ENCODE measurements at places on chromosomes 13 and 19.

DNA sequence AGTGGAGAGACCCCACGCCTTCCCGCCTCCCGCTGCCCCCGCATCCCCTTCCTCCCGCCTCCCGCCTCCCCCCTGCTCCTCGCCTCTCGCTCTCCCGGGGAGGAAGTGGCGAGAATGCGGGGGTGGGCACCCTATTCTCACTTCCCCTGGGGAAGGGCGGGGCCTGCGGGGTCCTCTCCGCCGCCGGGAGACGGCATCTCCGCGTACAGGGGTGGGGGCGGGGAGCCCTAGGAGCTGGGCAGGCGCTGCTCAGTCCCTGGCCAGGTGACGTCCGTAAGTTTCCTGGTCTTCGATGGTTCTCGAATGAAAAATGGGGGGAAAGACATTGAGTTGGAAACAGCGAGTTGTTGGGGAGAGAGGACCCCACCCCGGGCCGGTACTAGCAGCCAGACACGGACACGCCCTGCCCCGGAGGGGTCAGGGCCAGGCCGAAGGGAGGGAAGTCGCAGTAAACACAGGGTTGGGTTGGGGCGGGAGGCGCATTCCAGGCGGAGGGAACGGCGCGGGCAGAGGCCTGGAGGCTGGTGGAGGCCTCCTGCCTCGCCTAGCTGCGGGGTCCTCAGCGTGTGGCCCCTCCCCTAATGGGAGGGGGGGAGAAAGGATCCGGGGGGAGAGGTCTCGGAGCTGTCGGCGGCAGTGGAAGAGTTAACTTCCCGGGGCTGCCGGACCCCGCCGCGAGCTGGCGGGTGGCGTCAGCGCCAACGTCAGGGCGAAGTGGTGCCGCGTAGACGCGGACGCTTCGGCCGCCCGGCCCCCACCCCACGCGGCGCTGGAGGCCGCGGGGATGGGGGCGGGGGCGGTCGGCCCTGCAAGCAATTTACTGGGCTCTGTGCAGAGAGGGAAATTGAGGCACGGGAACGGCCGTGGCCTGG, 10.4 kb upstream of the JUND start:
- DNase-seq: peak; percentile 59

DNA sequence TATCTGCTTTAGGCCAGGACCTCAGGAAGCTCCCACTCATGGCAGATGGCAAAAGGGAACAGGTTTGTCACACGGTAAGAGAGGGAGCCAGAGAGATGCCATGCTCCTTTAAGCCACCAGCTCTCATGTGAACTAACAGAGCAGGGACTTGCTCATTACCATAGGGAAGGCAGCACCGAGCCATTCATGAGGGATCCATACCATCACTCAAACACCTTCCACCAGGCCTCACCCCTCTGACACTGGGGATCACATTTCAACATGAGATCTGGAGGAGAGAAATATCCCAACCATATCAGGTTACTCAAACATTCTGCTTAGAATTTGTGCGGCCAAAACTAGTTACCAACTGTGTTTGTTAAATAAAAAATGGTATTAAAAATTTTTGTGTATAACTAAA, 427.0 kb downstream of the UQCRFS1 start:
- no peak for DNase-seq

- DNase-seq: no peak
These were observed 10.3 kb downstream of the PDE4A start for GRCh38 chr19:10430505-10431253.

DNA sequence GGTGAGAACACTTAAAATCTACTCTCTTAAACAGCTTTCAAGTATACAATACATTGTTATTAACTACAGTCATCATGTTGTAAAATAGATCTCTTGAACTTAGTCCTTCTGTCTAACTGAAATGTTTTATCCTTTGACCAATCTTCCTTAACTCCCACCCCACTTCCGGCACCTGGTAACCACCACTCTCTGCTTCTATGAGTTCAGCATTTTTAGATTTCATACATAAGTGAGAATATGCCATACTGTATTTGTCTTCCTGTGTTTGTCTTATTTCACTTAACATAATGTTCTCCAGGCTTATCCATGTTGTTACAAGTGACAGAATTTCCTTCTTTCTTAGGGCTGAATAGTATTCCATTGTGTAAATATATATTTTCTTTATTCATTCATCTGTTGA, 144.1 kb upstream of the TRPC4 start:
- no peak for DNase-seq

DNA sequence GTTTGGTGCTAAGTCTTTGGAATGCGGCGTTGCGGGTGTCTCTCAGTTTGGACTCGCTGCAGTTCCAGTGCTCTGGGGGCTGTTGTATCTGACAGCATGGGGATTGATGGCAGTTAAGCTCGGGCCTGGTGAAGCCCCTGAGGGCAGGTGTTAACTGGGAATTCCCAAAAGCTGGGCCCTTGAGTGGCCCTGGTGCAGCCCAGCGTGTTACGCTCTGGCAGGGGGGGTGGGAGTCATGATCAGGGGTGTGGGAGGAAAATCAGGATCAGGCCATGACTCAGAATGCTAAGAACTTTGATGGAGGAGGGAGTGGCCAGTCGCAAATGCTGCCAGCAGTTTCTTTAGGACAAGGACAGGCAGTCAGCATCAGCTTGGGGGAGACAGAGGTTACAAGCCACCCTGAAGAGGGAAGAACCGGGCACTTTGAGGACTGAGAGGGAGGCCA, 19.6 kb downstream of the AP2A1 start:
- no peak for DNase-seq

GRCh38 chr13:51584731-51585672, 740 bp downstream of the WDFY2 start:
- peak; percentile 40 for DNase-seq

- DNase-seq: no peak
These were observed 683.8 kb upstream of the ATXN8OS start for GRCh38 chr13:69423844-69424243.

GRCh38 chr19:42154471-42155323, 22.5 kb upstream of the POU2F2 start:
- peak; percentile 79 for DNase-seq

GRCh38 chr19:1942078-1942933, 1.3 kb downstream of the CSNK1G2 start:
- DNase-seq: peak; percentile 11

DNA sequence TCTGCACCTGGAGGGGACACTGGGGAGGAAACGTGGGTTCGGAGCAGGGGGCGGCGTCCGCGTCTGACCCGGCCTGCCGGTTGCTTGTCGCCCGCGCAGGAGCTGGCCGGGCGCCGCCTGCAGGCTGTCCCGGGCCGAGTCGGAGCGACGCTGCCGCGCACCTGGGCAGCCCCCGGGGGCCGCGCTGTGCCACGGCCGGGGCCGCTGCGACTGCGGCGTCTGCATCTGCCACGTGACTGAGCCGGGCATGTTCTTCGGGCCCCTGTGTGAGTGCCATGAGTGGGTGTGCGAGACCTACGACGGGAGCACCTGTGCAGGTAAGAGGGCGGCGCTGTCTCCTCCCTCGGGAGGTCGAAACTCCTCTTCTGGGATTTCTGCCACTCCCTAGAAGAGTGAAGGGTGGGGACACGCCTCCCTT, 1.3 kb downstream of the ITGBL1 start:
- no peak for DNase-seq

DNA sequence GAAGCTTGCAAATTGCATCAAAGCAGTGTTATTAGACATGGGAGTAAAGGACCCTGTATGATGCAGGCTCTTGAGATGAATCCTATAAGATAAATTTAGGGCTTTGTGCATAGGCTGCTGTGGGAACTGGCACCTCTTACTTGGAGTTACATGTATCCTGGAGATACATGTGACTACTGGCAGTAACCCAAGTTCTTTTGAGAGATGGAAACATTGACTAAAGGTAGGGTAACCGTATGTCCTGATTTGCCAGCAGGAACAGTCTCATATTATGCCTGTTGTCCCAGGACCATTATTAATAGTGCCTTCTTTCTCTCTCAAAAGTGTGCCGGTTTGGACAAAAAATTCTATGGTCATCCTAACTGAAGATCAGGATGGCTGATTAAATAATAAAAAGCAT, 195.4 kb downstream of the LACC1 start:
- DNase-seq: peak; percentile 5

DNA sequence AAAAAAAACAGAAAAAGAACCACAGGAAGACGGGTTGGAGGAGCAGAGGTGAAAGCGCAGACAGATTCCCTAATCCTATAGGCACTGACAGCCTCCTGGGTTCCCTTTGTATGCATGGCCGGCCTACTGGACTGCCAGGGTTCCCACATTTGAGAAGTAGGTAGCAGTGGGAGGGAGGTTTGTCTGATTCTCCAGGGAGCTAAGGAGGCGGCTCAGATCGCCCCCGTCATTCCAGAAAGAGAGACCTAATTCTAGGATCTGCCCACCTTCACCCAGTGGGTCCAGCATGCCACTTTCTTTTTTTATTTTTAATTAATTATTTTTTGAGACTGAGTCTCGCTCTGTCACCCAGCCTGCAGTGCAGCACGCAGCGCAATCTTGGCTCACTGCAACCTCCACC, 9.7 kb upstream of the CCL25 start:
- DNase-seq: no peak

- no peak for DNase-seq
These were observed 6.9 kb upstream of the RETN start for GRCh38 chr19:7661744-7662538.

- DNase-seq: no peak
These were observed 33.1 kb downstream of the HPN start for GRCh38 chr19:35074426-35075201.

DNA sequence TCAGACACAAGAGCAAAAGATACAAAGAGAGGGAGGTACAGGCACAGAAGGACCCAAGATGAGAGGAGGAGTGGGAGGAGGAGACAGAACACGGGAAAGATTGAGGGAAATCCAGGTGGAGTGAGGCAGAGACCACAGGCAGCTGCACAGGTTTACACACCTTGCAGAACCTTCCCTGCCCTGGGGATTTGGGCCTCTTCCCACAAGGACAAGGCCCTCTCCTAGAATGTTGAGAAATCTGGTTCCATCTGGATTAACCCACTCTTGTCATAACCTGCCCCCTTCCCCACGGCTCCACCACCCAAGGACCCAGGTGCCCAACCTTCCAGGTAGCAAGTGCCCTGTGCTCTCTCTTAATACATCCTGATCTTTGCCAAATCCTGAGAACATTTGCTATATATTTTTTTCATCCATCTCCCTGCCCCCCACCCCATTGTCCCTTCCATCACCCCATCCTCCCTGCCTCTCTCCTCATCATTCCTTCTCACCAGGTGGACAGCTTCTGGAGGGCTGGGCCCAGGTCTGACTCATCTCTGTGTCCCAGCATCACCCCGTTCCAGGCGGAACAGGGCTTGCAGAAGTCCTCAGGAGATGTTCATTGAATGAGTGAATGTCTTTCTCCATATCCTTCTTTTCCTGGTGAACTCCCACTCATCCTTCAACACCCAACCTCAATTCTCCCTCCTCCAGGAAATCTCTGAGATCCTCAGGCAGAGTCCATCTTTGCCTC, 8.8 kb upstream of the KLK8 start:
- no peak for DNase-seq

GRCh38 chr13:113207890-113208420, 514 bp downstream of the PCID2 start:
- DNase-seq: no peak

DNA sequence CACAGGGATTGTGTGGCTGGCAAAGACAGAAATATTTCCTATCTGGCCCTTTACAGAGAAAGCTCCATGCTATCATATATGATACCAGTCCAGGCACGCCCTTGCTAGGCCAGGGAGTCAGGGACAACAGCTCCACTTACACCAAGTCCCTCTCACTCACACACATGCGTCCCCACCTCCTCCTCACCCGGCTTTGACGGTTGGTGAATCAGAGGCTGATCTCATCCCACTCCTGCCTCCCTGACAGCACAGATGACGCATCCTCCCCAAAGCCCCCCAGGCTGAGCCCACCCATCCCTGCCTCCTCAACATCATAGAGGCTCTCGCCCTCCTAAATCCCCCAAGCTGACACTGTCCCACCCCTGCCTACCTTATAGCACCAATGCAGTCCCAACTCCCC, 62.7 kb downstream of the F2RL3 start:
- no peak for DNase-seq
